Uterus (tissue), 4 donors: ENCODE measurements at places on chromosomes 4 and X. TPM values are rescaled to one million over a fixed set of nuclear protein-coding genes. Genes with fewer than 3 reads are reported as not detected.

- no peaks in the 10 kb centered on the region for H3K27me3 ChIP-seq
- H3K27ac ChIP-seq = no peak overlapping the region
- H3K4me3 ChIP-seq = no peak overlapping the region
- no peaks in the 10 kb centered on the region for H3K4me1 ChIP-seq
- H3K36me3 ChIP-seq = no peaks in the 10 kb centered on the region
Observed at GRCh38 chrX:111869639-111870034, 6.3 kb upstream of the TRPC5OS start.

DNA sequence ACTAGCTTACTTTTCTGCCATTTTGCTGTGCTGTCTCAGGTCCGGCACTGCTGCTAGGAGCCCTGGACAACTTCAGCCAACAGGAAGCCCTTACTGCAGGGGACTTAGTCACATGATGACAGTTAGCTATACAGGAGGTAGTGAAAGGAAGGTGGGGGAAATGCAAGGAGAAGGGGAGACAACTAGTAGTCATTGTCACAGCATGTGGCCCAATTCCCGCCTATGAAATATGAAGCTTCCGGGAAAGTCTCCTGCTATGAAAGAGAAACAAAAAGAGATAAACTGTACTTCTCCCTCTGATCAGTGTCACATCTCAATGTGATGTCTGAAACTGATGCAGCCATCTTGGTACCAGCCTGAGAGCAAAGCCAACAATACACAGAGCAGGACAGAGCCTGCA lies 71.6 kb downstream of the AMELX start:
- no peak overlapping the region for H3K4me3 ChIP-seq
- no peaks in the 10 kb centered on the region for H3K4me1 ChIP-seq
- H3K27me3 ChIP-seq = no peaks in the 10 kb centered on the region
- DNase-seq = no peak
- H3K27ac ChIP-seq = no peak overlapping the region

DNA sequence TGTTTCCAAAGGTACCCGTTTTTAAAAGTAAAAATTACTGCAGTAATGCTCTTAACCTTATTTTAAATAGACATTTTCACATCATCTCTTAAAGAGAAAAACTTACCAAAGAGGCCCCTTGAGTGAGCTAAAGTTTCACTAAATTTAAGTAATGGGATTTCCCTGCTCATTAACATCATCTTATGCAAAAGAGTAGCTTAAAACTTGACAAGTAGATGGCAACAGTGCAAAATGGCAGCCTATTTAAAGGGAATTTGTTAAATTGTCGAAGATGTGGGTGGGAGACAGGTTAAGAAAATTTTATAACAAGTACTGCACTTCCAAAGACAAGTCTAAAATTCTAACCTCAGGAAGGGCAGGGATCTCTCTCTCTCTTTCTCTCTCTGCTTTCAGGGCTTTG lies 271.7 kb upstream of the LDB2 start:
- no peaks in the 10 kb centered on the region for H3K36me3 ChIP-seq
- H3K27me3 ChIP-seq = no peaks in the 10 kb centered on the region
- H3K4me3 ChIP-seq = no peak overlapping the region
- no peaks in the 10 kb centered on the region for H3K4me1 ChIP-seq
- H3K27ac ChIP-seq = no peak overlapping the region

Gene TIGD4
- total RNA-seq = not detected

DNA sequence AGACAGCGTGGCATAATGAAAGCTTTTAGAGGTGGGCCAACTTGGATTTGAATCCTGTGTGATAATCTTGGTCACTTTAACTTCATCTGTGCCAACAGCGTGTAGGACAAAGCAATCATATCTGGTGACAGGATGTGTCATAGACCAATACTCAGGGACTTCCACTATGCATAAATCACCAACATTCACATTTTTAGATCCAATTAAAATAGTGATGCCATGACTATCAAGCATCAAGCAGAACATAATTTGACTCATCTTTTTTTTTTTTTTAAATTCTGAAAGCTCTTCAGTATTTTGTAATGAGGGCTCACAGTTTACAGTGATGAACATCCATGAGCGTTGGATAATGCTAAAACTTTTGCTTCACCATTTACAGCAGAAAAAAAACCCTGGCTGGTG lies 27.3 kb upstream of the RAPGEF2 start:
- H3K36me3 ChIP-seq = no peaks in the 10 kb centered on the region
- H3K4me1 ChIP-seq = no peaks in the 10 kb centered on the region
- no peak overlapping the region for H3K27ac ChIP-seq
- no peak for DNase-seq
